ENCODE measurements at places on chromosomes 5 and 9.
A peak's percentile ranks its signal among the peaks of the same experiment; 100 is the strongest.

- DNase-seq, result no peak
These were observed 1.8 kb downstream of the SGCD start for GRCh38 chr5:156328766-156329165.

DNA sequence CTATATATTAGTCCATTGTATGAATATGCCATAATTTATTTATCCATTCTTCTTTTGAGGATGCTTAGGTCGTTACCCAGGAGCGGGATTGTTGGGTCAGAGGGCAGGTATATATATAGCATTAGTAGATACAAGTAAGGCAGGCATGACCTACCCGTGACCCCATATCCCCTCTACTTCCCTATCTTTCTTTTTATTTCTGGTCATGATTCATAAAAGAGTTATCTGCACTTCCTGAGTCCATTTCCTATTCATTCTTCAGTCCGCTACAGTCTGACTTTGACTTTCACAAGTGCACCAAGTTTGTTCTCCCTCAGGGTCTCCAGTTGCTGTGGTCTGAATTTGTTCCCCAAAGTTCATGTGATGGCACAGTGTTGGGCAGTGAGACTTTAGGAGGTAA, 6.9 kb downstream of the RHOBTB3 start:
- DNase-seq, result no peak

DNA sequence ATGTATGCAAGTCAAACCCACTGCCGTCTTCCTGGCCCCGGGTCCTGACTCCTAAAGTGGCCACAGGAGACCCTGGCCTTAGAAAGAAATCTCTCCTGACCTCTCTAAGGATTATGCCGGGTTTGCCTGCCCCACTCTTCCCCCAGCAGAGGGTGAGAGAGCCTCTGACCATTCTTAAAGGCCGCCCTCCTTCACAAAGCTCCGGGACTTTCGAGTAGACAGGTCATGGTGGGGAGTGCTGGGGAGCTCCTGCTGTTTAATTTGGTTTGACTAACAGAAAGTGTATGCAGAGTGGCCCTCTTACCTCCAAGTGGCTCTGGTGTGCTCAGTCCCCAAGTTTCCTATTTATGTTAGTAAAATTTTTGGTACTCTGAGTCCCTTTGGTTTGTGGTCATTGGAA, 111.8 kb downstream of the LRRC70 start:
- DNase-seq, result peak; percentile 29

- DNase-seq, result peak; percentile 89
These were observed 4.5 kb downstream of the RNF208 start for GRCh38 chr9:137217276-137218211.

DNA sequence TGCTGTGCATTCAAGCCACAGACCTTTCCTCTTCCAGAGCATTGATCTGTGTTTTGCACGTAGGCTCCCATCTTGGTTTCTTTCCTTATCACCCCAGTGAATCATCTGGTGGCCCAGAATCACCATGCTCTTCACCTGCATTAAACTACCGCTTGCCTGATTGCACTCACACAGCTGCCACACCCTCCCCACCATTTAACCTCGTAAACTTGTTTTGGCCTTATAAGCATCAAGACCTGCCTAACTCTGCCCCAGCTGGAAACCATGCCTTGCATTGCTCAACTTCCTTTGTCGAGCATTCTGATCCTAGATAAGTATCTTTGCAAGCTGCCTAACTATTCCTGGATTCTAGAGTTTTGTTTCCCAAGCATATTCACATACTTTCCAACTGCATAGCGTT, 369.6 kb upstream of the SEMA6A start:
- DNase-seq, result peak; percentile 46

- DNase-seq, result no peak
These were observed 914.4 kb upstream of the COX7C start for GRCh38 chr5:85703296-85703695.

DNA sequence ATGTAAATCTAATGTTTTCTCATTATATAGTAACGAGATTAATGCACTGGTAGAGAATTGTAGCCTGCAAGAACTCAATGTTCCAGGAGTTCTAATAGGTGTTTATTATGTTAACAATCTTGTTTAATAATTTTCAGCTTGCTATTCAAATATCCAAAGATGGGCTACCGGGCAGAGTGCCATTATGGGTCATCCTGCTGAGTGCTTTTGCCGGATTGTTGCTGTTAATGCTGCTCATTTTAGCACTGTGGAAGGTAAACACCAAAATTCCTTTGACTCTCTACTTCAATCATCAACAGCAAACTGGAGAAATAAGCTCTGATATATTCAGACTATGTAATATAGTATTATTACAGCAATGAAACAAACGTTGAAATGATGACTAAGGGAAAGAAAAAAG, 41.9 kb upstream of the ITGA2 start:
- DNase-seq, result no peak

DNA sequence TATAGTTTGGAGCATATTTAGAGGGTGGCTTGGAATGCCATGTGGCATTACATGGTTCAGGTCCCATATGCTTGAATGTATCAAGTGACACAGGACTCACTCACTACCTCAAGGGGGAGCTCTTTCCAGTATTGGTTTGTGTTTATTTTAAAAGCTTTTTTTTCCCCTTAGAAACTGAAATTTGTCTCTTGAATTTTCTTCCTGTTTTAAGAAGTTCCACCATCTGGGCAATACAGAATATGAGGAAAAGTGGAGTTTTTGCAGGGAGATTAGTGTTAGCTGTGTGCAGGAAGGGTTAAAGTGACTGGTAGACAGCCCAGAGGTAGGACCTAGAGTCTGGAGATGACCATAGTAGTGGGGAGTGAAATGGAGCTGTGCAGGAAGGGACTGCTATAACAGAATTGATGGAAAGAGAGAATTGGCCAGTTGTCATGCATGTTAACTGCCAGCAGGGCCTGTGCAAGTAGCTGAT, 36.6 kb downstream of the CTNNA1 start:
- no peak for DNase-seq

GRCh38 chr5:115962565-115963402, 509 bp downstream of the LVRN start:
- DNase-seq, result peak; percentile 55

GRCh38 chr9:72533322-72533721, 11.9 kb downstream of the TMC1 start:
- no peak for DNase-seq

DNA sequence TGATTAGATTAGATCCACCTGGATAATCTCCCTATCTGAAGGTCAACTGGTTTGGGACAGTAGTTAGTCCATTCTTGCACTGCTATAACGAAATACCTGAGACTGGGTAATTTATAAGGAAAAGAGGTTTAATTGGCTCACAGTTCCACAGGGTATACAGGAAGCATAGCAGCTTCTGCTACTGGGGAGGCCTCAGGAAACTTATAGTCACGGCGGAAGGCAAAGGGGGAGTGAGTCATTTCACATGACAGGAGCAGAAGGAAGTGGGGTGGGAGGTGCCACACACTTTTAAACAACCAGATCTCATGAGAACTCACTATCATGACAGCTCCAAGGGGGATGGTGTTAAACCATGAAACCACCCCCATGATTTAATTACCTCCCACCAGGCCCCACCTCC, 9.9 kb downstream of the C9orf40 start:
- no peak for DNase-seq
